ENCODE measurements at places on chromosomes 6 and 20. TPM values are rescaled to one million over a fixed set of nuclear protein-coding genes. Genes with fewer than 3 reads are reported as not detected.

GRCh38 chr6:36623547-36624459 lies 29.6 kb downstream of the SRSF3 start:
- peak; percentile 75 for DNase-seq

Gene COL20A1
- total RNA-seq = 0.06 TPM

- DNase-seq = no peak
Measured at GRCh38 chr6:30044630-30045029, 16.4 kb upstream of the POLR1H start.

Gene HLA-DRA
- 0.12 TPM for total RNA-seq

DNA sequence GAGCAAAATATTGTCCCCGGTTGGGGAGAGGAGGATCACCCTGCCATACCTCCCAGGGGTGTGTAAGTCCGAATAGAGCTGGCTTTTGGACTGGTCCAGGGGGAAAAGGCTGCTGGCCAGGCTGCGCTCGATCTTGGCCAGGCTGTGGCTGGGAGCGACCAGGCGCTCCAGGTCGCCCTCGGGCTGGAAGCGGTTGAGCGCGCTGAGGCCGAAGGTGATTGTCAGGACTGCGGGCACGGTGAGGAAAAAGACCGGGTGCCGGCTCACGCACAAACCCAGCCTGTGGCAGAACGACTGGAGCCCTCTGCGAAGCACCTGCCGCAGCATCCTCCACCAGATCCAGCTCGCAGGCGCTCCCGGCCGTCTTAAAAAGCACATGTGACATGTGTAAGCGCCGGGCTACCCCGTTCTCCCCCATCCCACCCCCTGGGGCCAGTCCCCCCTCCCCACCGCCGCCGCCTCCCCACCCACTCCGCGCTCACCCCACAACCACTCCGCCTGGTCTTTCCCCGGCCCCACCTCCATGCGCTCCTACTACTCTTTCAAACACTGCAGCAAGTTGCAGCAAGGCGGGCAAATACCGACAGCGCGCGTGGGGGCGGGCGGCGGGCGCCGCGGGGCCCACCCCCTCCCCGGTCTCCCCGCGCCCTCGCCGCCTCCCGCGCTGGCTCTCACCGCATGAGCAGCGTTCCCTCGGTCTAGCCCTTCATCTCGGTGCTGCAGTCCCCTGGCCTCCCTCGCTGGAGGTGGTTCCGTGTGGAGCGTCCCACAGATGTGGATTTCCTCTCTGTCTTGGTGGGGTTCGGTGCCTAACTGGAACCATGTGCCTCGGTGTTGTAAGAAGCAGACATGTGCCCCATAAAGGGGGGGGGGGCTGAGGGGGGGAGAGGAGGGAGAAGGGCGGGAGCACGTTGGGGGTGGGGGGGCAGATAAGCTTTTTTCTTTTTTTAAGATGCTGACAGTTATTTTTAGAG lies 42.4 kb downstream of the PTCHD4 start:
- DNase-seq = no peak

Gene TNFRSF21
- 4.0 TPM for total RNA-seq

Gene PSORS1C2
- total RNA-seq = not detected

GRCh38 chr20:45826381-45827019 lies 612 bp downstream of the TNNC2 start:
- no peak for DNase-seq

GRCh38 chr6:28597217-28597835 lies 71.6 kb downstream of the GPX5 start:
- DNase-seq = peak; percentile 71

DNA sequence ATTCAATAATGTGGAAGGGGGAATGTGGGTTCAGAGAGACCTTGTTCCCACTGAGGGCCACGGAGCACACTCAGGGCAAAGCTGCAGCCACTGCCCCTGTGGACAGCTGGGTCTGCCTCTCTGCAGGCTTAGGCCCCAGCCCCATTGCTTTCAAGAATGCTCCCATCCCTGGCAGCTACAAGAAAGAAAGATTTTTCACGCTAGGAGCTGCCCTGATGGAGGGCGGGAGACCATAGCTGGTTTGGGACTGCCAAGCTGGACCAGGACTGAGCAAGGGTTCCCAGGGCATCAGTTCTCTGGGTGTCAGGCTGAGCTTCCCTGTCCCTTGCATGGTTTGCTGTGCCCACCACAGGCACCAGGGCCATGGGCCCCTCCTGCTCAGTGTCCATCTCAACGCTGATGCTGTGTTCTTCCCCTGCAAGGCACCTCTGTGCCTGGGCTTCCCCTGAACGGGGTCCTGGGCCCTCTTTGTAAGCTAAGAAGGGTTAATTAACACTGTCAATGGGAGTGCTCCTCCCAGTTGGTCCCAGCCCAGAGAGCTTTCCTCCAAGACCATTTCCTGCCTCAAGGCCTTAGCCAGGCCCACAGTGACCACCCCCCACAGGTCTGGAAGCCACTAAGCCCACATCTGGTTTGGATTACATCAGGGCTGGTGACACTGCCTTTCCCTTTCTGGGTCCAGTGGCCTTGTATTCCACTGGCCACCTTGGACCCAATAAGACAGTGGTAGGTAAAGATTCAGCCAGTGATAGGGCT lies 8.4 kb downstream of the FOXS1 start:
- DNase-seq = no peak

Gene TOX2
- total RNA-seq = 4.6 TPM

DNA sequence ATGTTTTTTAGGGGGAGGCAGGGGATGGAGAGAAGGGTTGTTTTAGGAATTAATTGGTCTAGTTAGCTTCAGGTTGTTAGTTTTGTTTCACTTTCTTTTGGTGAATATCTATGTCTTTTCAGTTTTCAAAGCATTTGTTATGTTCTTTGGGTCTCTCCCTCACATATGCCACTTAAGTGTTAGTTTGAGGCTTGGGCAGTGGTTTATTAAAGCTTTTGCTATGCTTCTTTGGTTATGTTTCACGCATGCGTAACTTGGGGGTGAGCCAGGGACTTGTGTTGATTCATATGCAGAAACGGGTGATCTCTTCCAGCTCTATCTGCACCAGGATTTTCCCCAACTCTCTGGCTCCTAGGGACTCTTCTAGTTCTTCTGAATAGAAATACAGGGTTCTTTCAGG lies 11.4 kb upstream of the MMS22L start:
- no peak for DNase-seq

DNA sequence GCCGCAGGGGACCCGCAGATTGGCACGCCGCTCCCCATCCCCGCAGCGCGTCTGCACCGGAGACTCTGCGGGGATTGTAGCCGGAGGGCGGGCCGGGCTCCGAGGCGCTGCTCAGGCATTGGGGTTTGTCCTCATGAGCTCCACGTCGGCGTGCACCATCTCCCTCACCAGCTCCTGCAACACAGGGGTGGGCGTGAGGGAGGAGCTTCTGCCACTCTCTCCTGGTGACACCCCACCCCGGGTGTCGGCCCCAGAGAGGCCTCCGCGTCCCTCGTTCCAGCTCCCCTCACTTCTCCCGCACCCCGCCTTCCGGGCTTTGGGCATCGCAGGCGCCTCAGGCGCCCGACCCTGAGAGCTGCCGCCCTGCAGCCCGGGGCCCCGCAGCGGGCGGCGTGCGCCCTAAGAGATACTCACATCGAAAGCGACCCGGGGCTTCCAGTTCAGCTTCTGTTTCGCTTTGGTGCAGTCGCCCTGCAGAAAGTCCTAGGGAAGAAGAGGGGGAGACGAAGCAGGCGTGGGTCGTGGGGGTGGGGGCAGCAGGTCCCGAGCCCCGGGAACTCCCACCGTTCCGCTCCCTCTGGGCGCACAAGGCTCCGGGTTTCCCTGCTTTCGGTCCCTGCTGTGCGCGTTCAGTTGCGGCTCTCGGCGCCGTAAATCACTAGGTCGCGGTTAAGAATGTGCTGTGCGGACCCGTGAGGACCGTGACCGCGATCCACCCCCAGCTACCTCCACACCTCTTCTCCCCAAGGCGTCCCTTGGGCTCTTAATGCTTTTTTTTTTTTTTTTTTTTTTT lies 14.5 kb downstream of the FOXC1 start:
- DNase-seq = no peak

Gene MTO1
- total RNA-seq = 50.7 TPM

DNA sequence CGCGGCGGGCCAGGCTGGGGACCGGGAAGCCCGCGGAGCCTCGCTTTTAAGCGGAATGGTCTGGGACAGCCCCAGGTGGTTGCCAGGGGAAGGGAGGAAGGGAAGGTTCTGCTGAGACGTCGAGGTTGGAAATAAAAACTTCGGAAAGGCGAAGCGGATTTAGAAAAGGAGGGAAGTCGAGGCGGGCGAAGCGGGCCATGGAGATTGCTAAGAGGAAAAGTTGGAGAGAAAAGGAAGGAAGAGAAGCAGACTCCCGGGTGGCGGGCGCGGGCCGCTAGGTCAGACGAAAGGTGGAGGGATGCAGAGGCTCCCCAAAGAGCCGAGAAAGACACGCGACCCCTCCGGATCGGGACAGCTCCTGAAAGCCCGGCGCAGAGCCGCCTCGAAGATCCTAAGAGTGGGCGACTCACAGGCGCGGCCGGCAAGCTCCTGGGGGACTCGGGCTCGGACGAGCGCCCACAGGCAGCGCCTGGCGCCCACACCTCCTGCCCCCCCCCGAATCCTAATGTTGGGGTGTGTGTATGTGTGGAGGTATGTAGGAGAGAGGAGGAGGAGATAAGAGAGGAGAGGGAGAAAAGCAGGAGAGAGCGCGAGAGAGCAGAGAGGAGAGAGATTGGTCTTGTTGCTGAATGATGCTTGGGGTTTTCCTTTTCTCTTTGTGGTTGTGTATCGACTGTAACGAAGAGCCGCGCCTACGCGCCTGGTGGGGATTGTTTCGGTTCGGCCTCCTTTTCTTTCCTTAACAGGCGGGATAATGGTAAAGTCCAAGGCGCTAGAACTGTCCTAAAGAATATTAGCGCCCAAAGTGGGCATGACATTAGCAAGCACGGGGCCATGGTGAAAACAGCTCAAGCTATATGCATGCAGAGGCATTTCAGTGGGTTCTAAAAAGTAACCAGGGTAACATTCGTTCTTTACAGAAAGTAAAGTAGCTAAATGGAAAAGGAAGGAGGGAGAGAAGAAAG lies 1.5 kb downstream of the TFAP2B start:
- DNase-seq = no peak

GRCh38 chr6:165846123-165846966 lies 183.3 kb upstream of the PDE10A start:
- no peak for DNase-seq

DNA sequence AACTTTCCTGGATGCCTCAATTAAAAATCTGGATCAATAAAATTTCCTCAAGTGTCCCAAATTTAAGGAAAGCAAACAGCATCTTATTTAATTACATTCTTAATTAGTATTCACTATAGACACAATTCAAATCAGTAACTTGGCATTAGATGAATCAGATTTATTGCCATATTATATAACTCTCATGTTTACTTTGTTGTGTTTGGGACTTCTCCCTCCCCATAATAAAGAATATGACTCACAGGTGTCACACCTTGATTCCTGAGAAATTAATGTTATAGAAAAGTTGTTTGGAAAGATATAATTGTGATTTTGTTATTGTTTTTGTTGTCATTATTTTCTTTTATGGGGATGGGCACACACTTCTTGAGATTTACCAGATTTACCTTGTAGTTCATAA lies 18.4 kb downstream of the EYA4 start:
- DNase-seq = no peak

DNA sequence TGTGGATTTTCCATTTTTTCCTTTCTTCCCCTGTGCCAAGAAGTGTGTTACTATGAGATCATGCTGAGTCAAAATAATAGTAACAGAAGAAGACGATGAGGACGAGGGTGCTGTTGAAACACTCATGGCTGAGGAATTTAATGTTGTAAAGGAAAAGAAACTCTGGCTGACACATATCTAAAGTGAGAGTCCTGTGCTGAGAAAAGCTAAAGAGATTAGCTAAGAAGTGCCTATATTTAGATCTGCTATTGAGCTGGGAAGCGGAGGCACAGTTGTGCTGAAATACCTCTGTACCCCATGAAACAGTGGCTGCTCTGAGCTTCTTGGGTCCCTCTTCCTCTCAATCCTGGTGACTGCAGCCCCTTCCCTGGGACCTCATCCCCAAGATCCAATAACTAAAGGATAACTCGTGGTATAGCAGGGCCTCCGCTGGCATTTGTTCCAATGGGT lies 1.1 kb upstream of the SYTL3 start:
- DNase-seq = no peak

All from NCI-H460 (cell line).